GM12892 (cell line): ENCODE measurements at places on chromosomes 6 and 20.

- no peak for DNase-seq
Observed at GRCh38 chr6:42819803-42820511, 38.1 kb downstream of the BICRAL start.

GRCh38 chr6:88298066-88298845, 132.1 kb upstream of the CNR1 start:
- no peak for DNase-seq

- no peak for DNase-seq
Observed at GRCh38 chr6:126040826-126041225, 54.5 kb downstream of the TRMT11 start.

DNA sequence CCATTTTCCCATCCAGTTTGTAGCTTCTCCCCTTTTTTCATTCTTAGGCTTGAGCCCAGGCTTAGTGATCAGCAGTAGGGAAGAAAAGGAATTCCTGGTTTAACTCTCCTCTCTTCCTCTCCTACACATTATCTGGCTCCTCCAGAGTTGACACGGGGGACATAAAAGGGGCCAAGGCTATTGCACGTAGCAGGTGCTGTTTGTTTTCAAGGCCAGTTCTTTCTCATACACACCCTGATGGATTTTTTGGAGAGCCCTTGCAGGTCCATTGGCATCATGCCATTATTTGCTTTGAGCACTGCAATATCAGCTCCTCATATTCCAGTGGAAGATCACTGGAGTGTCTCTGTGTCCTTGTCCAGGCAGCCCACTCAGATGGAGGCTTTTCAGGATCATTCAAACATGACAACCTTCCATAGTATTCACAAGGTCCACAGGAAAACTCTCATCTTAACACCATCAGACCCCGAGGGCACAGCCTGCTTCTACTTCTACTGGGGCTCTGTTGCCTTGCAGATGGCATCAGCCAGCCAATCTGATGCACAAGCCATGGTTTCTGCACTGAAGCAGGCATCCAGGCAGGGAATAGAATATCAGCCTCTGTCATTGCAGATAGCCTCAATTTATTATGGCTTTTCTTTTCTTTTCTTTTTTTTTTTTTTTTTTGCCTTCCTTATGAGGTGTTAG, 18.8 kb downstream of the PLCB4 start:
- no peak for DNase-seq

- no peak for DNase-seq
Observed at GRCh38 chr20:10654630-10655029, 19.2 kb downstream of the JAG1 start.

GRCh38 chr6:11428371-11428770, 109.2 kb upstream of the TMEM170B start:
- DNase-seq: no peak

DNA sequence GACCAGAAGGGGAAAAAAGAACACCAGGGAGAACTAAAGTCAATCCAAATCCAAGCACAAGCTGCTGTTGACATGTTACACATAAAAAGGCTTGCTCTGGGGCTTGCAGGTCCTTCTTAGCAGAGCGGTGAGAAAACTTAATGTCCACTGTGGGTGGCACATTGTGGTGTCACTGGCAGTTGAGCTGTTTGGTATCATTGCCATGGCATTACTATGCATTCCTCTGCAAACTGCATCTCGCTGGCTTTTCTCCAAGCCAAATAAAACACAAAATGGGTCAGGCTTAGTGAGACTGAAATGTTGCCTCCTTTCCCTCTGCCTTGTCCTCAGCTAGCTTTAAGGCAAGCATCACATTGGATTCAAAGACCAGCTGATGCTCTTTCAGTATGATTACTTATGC, 40.9 kb downstream of the LY86 start:
- no peak for DNase-seq

- no peak for DNase-seq
Observed at GRCh38 chr20:15902493-15902892, 670.8 kb downstream of the KIF16B start.

- DNase-seq: no peak
Observed at GRCh38 chr6:28658475-28659249, 133.0 kb downstream of the GPX5 start.

GRCh38 chr6:43862925-43863324, 92.9 kb downstream of the VEGFA start:
- DNase-seq: no peak

DNA sequence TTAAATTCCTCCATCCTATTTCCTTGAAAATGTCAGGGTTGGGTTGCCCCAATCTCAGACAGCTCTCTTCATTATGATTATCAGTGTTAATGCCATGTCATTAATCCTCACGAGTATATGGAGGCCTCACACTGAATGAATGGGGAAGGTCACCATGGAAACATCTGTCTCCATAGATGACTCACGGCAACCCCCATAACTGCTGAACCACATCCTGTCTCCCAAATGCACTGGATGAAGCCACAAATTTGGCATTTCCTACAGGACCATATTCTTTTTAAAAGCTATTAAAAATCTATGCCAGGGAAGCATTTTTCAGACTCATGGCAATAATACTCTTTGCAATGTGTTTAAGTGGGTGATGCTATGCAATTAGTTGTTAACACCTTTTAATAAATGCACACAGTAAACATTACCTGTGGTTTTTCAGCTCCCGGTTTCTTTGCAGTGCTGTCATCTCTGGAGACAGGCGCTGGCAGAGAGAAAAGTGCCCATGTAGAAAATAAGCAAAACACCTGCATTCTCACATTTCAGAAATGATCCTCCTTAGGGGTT, 80.1 kb upstream of the PTPRK start:
- no peak for DNase-seq

DNA sequence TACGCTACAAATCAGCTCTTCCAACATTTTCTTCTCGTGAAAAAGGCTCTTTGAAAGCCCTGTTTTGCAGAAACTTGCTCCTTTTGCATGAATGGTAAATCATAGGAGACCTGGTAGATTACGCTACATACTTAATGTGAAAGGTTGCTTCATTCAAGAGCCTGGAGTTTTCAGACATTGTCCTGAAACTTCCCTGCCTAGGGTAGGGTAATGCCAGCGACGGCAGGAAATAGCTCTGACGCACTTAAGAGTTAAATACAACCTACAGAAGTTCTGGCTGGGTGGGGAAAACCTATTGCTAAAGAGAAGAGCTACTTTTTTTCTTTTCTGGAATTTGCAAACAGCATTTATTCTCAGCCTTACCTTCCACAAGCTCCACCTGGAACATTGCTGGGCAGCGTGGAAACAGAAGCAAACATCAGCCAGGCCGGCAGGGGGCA, 144.5 kb downstream of the LPA start:
- no peak for DNase-seq

DNA sequence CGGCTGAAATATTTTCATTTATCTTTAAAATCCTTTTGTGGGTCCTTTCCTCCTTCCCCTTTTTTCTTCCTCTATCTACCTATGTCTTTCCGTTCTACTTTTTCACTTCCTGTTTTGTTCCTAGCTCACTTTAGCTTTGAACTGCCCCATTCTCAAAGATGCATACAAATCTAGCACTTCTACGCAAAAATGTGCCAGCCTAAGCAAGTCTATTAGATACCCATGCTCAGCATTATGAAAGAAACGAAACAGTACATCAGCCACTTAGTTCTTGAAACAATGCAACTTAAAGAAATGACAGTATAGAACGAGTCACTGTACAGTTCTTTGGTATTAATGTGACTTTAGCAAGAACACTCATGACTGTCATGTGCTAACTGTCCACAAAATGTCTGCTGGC, 47.3 kb upstream of the MARCKS start:
- DNase-seq: no peak

GRCh38 chr20:51163996-51164600, 141.2 kb upstream of the KCNG1 start:
- DNase-seq: no peak

DNA sequence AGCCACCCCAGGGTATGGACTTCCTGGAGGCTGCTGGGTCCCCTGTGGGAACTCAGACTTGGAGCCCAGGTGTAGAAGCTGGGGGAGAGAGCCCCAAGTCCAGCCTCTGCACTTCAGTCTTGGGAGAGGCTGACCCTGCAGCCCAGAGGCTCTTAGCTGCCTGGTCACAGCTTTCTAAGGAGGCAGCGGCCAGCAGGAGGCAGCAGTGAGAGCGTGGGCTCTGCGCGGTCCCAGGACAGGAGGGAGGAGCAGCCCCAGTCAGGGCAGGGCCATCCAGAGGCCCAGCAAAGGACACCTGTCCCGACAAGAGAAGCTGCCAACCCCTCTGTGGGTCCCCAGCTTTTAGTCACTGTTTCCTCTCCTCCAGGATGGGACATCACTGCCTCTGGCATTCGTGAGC, 9.4 kb downstream of the TREML2 start:
- DNase-seq: no peak

DNA sequence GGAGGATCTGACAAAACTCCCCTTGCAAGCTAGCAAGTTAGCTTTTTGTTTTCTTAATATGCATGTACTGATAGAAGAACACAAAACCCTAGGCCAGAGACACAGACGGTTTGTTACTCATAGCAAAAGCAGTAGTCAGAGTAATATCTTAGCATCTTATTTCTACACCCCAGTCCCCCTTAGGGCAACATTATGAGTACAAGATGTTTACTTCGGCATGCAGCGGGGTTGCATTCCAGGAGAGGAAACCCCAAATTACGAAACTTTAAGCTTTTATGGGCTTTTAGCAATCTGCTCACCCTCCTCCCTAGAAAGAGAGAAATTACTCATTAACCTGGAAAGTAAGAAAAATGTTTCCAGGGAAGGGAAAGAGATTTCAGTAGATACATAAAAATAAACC, 1286.9 kb downstream of the EPHA7 start:
- no peak for DNase-seq

DNA sequence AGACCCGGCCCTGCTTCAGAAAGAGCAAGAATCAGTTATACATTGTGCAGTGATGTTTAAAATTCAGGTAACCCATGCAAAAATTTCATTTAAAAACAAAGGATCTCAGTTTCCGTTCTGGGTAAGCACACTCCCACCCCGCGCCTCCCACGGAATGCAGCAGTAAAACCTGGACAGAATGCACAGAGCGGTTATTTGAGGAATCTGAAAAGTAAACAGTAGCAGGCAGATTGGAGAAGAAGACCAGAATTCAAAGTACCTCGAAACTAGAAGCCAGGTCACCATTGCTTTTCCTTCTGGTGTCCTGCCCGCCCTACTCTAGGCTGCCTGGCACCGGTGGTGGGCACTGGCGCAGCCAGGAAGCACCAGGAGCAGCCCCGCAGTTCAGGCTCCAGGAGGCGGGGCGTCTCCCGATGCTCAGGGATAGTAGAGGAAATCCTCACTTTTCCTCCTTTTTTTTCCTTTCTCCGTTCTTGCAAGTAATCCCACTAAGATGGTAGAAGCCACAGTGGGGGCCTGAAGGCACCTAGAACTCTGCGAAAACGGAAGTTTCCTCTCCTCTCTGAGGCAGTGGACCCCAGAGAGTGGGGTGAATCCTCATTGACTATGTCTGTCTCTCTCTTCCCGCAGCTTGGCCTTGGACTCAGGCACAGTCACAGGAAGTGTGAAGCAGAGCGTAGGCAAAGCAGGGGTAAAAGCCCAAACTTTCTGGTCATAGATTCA, 28.3 kb downstream of the METTL24 start:
- DNase-seq: no peak

GRCh38 chr6:167974640-167975344, 22.7 kb upstream of the KIF25 start:
- no peak for DNase-seq

DNA sequence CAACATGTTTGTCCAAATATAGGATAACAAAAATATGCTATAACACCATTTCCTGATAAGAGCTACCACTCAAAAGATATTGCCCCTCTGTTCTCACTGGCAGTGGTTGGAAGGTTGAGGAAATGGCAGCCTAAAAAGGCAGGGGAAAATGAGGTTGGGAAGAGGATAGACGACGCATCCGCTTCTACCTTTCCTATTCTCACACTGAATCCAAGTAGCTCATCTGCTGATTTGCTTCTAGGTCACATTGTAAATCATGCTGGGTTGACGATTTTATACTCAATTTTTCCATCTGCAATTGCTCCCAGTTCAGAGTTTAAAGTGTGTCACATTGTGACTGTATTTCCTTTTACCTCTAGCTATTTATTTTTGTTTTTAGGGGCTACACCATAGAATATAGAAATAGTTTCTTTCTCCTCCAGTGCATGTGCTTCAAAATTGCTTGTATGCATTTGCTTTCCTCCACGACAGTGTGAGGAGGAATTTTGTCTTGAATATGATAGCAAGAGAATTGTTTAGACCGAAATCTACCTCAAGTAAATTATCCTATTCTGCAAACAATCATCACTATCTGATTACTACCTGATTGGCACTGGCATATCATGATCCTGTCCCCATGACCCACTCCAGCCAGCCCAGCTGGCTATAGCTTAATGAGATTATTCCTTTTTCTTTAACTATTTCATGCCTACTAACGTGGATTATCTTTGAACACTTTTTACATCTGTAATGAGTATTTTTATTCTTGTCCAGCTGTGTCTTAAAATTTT, 179.6 kb upstream of the RAB32 start:
- no peak for DNase-seq

GRCh38 chr20:8242827-8243724, 111.0 kb downstream of the PLCB1 start:
- no peak for DNase-seq

- no peak for DNase-seq
Observed at GRCh38 chr6:16683641-16684194, 77.5 kb downstream of the ATXN1 start.

DNA sequence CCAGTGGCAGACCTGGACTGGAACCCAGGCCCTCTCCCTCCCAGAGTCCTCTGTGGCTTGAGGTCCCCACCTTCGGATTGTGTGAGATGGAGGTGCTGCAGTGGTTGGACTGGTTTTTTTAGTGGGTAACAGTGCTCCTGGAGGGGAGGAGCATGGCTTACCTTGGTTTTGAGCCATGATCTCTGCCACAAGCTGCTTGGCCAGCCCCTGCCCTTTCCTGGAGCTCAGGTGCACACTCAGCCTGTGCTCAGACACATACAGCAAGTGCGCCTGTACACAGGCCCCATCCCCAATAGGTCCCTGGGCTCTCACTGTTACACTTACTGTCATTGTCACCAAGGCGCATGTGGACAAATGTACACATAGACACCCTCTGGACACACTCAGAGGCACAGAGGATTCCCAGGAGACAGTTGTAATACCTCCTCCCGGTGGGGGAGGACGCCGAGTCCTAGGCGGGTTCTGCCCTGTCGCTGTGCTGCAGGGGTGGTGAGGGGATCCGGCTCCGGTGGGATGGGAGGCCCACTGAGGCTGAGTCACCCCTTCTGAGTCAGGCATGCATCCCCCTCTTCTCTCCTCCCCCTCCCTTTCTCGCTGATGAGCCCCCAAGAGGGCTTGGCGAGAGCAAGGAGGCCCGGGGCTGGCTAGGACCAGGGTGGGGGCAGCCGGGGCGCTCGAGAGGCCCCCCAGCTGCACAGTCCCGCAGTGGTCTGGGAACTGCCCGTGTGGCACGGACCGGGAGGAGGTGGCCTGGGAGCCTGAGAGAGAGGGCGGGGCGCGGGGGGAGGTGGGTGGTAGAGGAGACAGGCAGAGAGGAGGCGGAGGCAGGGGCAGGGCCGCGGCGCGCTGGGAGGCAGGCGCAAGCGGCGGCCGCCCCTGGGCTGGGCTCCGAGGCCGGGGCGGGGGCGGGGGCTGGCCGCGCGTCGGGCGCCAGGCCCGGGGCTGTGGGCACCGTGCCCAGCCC, 522 bp upstream of the EPB41L1 start:
- no peak for DNase-seq
